ENCODE measurements at places on chromosomes 2 and 18.
A peak's percentile ranks its signal among the peaks of the same experiment; 100 is the strongest.

- no peak for DNase-seq
These were observed 175.6 kb upstream of the HS6ST1 start for GRCh38 chr2:128494307-128494639.

DNA sequence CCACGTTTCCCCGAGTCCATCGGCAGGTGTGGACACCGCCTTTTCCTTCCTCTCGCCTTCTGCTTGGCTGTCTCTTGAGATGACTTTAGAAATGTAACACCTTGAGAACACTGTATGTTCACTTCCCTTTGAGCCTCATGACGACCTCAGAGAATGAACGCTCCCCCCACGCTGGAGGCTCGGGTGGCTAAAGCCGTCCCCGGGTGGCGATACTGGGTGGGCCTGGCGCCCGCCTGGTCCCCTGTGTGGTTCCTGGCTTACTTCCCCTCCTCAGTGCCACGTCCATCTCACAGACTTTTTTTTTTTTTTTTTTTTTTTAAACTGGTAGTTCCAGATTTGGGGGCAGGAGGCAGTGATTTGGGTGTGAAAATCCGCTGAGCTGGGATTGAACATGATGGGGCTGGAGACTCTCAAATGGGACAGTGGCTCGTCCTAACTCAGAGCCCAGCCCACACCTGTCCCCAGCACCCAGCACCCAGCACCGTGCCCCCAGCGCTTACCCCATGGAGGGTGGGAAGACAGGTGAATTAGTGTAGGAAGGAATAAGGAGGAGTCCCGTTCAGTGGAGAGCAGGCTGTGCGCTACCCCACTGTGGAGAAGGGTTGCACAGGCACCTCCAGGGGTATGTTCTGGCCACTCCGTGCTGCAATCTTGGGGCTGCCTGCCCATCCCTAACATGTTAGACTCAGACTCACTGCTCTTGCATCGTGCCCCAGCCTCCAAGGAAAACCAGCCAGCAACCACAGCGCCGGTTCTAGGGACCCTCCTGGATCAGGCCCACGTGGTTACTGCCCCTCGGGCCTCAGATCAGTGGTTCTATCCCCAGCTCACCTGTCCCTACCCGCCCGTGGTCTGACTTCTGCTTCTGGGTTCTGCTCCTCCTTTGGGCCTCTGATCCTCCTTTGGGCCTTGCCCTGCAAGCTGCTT lies 174.0 kb downstream of the ASB1 start:
- no peak for DNase-seq

DNA sequence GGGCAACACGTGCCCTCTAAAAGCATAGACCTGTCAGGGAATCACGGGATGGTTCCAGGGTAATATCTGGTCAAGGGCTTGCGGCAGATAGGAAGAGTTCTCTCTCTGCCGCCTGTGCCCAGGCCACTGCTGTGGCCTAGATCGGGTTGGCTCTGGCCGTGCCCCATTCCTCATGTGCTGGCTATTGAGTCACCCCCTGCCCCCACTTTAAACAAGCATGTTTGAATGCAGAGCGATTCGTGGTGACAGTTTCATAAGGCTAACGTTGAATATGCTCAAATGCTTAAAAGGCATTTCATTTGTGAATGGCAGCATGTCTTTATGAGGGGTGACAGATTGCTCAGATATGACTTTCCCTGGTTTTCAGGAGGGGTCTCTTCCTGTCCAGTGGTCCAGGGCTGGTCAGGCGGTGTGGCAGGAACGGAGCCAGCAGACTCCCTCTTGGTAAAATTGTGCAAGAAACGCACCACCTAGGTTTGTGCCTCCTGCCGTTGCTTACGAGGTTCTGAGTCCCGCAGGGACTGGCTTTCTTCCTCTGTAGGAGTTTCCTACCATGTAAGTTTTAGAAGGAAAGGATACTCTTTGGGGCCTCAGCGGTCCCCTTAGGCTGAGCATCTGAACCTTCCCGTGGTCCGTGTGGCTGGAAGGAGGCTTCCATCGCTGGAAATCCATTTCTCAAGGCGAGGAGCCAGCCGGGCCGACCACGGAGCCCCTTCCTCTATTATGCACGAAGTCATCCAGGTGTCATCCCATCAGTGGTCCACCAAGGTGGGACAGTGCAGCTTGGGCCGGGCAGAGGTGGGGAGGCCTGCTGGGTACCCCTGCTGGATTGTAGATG lies 50.2 kb downstream of the AGAP1 start:
- DNase-seq = no peak

DNA sequence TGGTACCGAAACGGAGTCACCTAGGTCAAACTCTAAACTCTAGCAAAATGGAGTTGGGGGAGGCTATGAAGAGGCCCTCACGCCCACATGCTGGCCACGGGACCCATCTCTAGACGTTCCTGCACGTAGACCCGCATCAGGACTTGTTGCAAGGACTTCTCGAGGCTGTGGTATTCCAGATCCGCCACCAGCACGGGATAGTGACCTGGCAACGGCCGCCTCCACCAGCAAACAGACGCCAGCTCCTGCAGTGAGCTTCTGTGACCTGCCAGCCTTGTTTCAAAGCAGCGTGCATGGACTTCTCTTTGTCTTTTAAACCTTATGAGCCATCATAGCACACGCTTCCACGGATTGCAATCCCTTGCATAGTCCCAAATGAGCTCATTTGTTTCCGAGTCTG lies 40.3 kb upstream of the RALBP1 start:
- no peak for DNase-seq

DNA sequence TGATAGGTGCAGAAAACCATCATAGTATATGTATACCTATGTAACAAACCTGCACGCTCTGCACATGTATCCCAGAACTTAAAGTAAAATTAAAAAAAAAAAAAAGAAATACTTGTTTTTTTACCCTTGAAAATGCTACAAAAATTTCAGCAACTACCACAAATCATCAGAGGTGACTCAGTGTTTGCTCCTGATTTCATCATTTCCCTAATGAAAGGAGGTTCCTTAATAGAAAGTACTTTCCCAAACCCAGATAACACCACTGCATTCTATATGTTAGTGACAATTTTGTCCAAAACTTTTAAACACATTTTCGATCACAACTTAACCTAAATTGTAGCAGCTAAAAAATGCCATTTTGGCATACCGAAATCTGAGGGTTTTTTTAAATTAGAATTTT lies 163.3 kb downstream of the SLC39A10 start:
- DNase-seq = no peak

- no peak for DNase-seq
These were observed 31.6 kb upstream of the NOSTRIN start for GRCh38 chr2:168770796-168771195.

GRCh38 chr2:239467956-239468490 lies 67.2 kb upstream of the HDAC4 start:
- DNase-seq = no peak

DNA sequence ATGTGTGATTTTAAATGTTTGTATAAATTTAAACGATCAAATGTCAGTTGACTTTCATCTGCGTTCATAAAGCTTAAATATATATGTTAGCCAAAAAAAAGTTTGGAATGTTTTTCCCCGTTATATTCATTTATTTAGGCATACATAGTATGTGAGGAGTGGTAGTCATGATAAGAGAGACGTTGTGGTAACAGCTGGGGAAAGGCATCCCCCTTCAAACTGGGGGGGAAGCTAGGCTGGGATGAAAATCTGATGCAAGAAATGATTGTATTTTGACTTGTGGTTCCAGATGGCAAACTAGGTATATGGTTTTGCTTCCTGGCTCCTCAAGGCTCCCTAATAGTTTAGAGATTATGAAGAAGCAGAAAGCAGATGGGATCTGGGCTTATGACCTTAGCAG lies 30.1 kb downstream of the ITGA6 start:
- DNase-seq = peak; percentile 49

- DNase-seq = no peak
These were observed 42.3 kb downstream of the METTL8 start for GRCh38 chr2:171391532-171391931.

DNA sequence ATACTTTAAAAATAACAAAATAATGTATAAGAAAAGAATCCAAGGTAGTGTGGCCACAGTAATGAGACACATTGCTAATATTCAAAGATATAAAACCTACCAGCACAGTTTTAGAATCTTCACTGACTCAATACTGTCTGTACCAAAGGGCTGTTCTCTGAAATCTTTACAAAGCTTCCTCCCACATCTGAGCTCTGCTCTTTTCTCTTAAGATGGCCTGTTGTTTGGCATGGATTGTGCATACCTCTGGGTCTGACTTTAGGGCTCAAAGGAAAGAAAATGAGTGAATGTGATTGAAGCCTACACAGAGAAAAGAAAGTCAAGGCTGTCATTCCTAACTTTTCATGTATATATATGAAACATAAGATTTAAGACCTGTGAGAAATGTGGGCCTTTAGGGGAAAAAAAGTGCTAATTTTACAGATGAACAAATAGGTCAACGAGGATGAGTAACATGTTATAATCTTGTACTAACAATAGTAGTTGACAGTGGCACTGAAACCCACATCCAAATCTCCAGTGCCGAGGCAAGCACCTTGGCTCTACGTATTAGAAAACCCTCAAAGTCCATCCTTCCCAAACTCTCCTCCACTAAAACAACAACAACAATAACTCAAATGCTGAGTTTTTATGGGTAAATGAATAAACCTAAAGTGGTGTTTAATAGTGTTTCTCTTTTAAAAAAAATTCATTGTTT lies 114.2 kb downstream of the ZNF521 start:
- DNase-seq = no peak

GRCh38 chr2:122663620-122664019 lies 908.2 kb downstream of the TSN start:
- DNase-seq = no peak

DNA sequence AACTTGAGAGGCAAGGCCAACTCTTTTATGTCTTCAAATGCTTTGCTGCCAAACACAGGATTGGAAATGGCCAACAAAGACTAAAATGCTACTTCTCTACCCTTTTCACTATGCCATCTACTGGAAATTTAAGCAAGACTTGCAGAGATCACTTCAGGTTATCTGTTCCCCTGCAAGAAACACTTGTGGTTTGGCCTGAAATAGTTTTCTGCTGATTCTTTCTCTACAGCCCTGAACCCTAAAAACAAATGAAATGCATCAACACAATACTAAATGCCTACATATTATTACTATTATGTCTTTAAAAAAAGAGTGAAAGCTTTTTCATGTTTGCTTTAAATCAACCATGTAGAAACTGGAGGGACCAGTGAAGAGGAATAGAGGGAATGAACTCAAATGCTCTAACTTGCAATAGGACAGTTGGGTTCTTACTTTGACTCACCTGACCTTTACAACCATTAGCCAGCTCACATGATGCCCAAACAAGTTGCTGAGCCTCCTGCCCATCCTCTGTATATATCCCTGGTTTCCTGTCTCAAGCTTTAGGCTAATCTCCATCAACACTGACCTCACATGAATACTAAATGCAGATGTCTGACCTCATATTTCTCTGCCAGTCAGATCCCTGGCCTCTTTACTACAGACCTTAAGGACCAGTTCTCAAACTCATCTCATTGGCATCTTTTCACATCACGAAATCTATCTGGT lies 17.5 kb upstream of the ADAM17 start:
- DNase-seq = no peak

DNA sequence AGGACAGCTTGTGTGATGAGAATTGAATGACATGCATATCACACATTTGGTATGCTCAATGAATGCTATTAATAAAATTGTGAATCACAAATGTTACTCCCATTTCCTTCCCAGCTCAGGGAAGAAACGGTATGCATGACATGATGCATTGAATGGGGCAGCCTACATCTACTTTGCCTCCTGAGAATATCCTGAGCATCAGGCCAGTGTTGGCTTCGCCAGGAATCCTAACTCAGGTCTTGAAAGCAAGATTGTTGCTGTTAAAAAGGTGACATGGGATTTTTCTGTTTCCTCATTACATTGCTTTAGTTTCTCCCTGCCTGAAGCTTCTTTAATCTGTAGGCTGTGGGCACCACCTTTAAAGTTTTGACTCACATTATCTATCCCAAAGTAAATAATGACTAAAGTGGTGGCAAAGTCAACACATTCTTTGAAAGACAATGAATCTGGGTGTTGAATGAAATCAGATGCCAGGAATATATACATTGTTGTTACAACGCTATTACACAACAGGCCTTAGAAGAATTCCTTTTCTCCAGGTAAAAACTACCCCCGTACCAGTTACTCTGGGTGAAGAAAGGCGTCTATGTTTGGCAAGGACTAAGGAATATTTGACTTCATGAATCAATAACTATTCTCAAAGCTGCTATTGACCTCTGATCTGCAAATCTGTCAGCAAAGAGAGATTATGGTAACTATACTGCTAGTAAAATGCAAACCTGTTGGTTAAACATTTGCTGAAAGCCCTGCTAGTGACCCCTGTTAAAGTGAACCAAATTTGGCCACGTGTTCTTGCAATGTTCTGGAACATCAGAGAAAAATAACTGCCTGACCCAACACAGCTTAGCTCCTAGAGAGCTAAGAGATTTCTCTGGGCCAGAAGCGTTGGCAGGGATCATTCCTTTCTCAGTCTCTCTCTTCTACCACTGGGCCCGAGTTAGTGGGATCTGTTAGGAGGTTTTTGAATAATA lies 30.5 kb upstream of the NEDD4L start:
- DNase-seq = no peak

GRCh38 chr2:240326246-240326645 lies 109.2 kb upstream of the GPC1 start:
- DNase-seq = no peak

GRCh38 chr2:48699348-48699930 lies 56.1 kb downstream of the LHCGR start:
- DNase-seq = no peak

GRCh38 chr18:66138642-66139041 lies 387.8 kb downstream of the CDH7 start:
- no peak for DNase-seq

- DNase-seq = peak; percentile 89
These were observed 95.4 kb downstream of the LAMA1 start for GRCh38 chr18:7021994-7022840.

GRCh38 chr2:179550214-179550613 lies 285.6 kb upstream of the SESTD1 start:
- no peak for DNase-seq

GRCh38 chr2:215579809-215580208 lies 143.9 kb upstream of the FN1 start:
- DNase-seq = peak; percentile 72

DNA sequence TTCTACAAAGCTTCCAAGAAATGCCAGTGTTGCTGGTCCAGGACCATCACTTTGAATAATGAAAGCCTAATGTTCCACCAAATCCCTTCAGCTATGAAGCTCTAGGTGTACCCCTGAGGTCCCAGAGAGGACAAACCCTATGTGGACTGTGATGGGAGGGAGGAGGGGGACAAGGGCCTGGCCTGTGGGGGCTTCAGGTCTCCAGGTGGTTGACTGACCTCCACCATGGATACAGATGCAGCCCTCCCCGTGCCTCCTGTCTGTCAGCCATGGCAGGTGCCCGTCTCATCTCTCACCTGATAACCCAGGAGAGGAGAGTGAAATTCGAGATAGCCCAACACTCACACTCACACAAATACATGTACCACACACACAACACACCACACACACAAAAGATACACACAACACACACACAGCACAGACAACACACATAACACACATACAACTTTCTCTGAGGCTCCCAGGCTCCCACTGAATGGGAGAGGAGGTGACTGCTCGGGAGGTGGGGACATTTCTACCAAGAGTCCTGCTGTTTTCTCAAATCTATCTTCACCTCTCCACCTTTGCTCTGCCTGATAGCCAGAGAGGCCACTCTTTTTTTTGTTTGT lies 12.8 kb upstream of the RHOB start:
- no peak for DNase-seq
